ENCODE measurements at places on chromosomes 5 and 9.
A peak's percentile ranks its signal among the peaks of the same experiment; 100 is the strongest.

DNA sequence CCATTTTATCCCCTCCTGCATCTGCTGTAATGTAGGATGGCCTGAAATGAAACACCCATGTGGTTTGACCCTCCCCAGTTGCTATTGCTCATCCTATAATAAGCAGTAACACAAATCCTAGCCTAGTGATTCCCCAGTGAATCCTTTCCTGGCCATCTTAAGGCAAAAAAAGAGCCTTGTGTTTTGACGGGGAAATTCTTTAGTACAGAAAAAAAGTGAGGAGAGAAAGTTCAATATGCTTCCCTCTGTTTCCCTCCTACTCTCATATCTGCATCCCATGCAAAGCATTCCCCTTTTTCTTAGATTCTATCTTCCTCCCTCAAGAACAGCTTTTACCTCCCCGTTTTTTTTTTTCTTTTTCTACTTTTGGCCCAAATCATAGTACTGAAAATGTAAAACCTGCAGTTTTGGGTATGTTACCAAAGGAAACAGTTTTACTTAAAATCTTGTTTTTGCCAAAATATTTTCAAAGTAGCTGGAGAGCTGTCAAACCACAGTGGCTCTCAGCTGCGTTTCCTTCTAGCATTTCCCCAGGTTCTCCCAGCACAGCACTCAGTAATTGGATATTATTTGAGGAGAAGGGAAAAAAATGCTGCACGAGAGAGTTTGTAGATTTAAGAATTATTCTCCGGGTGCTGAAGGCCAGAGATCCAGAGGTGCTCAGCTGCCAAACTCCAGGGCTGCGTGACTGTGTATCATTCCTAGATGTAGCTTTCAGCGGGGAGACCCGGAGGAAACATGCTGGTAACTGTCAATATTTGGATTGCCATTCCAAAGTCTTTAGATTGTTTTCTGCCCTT, 321.4 kb downstream of the NPR3 start:
- DNase-seq = no peak

GRCh38 chr9:22829236-22829635, 382.6 kb downstream of the DMRTA1 start:
- no peak for DNase-seq

GRCh38 chr5:140108093-140109017, 5.6 kb upstream of the PURA start:
- DNase-seq = peak; percentile 51

GRCh38 chr9:113654605-113655428, 191.3 kb downstream of the RGS3 start:
- peak; percentile 22 for DNase-seq

- DNase-seq = no peak
These were observed 68.3 kb downstream of the KCNIP1 start for GRCh38 chr5:170571875-170572852.

DNA sequence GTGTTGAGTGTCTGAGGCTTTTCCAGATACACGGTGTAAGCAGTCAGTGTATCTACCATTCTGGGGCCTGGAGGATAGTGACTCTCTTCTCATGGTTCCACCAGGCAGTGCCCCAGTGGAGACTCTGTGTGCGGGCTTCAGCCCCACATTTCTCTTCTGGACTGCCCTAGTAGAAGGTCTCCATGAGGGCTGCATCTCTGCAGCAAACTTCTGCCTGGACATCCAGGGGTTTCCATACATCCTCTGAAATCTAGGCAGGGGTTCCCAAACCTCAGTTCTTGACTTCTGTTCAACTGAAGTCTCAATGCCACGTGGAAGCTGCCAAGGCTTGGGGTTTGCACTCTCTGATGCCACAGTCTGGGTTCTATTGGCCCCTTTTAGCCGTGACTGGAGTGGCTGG, 256.6 kb upstream of the ITGA1 start:
- no peak for DNase-seq

DNA sequence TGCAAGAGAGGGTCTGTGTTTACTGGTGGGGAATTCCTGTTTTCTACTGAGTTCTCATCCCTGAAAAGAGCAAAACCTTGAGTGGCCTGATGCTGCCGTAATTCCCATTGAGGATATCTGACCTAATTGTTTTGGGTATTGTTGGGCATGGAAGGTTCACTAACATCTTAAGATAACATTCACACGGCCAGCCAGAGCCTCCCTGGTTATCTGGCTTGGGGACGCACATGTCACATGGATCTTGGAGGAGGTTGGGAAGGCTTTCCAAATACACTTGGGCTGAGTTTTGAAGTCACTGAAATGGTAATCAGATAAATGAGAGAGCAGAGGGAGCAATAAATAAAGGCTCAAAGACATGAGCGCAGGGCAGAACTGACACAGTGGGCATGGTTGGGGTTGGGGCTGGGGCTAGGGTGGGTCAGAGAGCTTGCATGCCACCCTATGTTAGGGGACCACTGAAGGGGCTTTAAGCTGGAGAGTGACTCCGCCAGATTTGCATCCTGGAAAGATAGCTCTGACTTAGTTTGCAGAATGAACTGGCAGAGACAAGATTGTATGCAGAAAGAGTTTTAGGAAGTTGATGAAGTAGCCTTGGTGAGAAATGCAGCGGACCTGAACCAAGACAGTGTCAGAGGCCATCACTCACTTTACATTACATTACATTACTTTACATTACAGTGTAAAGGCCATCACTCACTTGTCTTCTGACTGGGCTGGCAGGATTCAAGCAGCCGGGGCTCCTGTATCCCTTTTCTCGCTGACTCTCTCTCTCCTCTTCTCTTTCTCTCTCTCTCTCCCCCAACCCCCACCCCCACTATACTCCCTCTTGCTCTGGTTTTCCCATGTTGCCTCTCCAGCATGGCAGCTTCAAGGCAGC, 24.2 kb downstream of the SLC1A1 start:
- DNase-seq = no peak

DNA sequence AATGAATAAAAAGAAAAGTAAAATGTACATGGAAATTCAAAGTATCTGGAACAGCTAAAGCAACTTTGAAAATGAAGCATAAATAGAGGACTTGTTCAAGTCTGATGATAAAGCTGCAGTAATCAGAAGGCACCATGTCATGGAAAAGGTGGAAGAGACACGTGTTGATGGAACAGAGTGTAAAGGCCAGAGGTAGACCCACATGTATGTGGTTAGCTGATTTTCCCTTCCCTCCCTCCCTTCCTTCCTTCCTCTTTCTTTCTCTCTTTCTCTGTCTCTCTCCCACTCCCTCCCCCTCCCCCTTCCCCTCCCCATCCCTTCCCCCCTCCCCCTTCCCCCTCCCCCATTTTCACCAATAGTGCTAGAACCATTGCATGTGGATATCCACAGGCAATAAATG, 58.7 kb upstream of the FCN1 start:
- no peak for DNase-seq

DNA sequence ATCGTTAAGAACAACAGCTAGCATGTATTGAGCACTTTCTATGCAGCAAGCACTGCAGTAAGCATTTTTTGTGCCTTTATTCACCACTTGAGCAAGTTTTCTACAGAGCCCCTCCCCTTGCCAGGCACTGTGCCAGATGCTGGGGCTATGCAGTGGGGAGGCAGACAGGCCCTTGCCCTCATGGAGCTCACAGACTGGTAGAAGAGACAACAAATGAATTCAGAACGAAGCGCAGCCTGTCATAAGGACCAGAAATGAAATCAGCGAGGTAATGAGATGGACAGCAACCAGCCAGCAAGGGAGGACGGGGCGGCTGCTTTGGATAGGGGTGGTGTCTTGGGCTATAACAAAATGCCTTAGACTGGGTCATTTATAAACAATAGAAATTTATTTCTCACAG, 68.8 kb downstream of the C9orf50 start:
- no peak for DNase-seq

DNA sequence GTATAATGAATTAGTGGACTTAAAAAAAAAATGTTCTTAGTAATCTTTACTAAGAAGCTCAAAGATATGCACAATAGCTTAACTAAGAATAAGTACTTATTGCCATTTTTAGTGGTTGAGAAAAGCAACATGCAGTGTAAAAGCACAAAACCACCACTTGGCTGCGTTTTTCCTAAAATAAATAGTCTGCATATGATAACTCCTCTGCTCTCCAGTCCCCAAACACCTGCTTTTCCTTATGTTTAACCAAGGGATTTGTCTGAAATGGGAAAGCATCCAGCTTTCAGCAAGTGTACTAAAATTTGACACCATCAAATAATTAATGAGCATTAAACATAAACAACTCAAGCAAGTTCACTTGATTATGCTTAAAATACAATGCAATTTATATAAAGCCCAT, 41.4 kb downstream of the PSIP1 start:
- no peak for DNase-seq

- DNase-seq = no peak
These were observed 13.3 kb upstream of the UBE2QL1 start for GRCh38 chr5:6435356-6435755.

DNA sequence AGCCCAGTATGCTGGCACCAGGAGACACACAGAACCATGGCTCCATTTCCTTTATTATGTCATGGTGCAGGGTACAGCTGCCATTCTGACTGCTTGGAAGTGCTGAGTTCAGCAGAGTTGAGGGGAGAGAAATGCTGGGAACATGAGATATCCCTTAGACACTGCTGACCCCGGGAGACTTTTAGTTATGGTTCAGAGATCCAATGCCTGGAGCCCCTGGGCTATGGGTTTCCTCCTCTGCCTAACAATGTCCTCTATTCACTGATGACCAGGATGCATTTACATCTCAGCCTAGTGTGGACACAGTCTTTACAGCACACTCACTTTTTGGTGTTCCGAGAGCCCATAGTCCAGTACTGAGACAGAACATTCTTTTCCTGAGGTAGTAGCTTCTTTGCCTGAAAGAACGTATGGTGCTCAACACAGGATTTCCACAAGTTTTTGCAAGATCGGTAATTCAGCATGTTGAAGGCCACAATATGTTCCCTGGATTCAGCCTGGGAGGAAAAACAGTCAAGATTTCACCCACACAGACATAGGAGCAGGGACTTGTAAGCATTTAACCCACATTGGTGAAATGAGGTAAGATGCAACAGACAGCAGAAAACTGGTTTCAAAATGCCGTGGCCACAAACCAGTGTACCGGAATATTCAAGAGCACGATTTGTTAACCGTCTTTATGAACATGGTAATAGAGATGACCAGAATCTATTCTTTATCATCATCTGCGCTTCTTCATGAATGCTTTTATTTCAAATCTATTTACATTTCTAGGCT, 71.3 kb downstream of the PTPN3 start:
- DNase-seq = no peak

- DNase-seq = no peak
These were observed 522.9 kb upstream of the DAB2 start for GRCh38 chr5:39947657-39948056.

DNA sequence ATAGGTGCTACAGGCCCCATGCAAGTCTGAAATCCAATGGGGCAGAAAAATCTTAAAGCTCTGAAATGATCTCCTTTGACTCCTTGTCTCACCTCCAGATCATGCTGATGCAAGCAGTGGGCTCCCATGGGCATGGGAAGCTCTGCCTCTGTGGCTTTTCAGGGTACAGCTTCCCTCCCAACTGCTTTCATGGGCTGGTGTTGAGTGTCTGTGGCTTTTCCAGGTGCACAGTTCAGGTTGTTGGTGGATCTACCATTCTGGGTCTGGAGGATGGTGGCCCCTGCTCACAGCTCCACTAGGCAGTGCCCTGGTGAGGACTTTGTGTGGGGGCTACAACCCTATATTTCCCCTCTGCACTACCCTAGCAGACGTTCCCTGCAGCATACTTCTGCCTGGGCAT, 103.5 kb downstream of the STARD4 start:
- DNase-seq = no peak

DNA sequence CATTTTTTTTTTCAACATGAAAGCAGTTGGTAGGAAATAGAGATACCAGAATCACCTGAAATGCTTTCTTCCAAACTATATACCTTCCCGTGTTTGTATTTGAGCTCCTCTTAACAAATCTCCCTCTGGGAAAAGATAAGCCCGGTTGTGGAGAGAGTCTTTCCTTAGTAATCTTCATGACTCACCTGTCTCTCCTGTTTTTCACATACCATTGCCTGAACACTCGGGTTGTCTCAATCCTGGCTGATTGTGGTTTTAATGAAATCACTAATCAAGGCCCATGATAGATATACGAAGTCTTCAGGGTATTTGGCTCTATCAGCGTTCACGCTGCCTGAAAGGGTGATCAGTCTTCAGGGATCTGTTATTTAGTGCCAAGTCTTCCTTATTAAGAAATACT, 136.7 kb downstream of the MAN2A1 start:
- DNase-seq = no peak

DNA sequence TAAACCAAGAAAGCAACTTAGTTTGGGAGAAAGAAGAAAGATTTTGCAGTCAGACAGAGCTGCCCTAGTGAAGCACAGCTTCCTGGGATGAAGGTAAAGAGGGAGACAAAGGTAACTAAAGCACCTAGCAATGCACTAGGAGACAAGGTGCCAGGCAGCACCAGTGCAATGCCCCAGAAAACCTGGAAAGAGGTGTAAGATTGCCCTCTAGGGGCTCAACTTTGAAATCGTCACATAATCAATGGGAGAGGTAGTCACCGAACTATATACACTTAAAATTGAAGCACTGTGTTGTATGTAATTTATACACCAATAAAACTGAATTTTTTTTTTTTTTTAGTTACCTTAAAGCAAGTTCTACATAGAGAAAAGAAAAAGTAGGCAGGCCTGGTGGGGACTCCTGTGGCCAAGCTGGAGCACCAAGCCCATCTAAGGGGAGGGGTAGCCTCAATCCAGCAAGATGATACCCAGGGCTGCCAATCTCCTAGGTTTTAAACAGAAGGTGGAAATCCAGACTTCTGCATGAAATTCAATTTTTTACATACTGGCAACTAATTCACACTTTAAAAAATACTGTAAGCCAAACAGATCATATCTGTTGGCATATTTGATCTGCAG, 48.2 kb downstream of the CDK5RAP2 start:
- DNase-seq = no peak

DNA sequence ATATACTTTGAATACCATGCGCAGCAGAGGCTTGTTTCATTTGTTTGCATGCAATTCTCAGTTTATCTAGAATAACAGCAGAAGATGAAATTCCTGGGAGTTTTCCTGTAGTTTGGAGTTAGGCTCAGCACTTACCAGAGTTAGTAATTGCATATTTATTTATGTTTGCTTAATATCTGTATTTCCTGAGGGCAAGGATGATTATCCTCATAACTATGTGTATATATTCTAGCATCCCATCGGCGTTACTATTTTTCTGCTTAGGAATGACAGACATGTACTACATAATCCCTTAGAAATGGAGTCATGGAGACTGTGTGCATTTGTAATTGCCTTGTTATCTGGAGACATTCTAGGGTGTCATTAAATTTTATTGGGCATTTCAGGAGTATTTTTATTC, 1184.8 kb downstream of the DTWD2 start:
- DNase-seq = no peak

- no peak for DNase-seq
These were observed 97.4 kb upstream of the TRIM32 start for GRCh38 chr9:116589392-116590354.

- peak; percentile 30 for DNase-seq
These were observed 311.4 kb downstream of the TLE4 start for GRCh38 chr9:79883073-79883645.

DNA sequence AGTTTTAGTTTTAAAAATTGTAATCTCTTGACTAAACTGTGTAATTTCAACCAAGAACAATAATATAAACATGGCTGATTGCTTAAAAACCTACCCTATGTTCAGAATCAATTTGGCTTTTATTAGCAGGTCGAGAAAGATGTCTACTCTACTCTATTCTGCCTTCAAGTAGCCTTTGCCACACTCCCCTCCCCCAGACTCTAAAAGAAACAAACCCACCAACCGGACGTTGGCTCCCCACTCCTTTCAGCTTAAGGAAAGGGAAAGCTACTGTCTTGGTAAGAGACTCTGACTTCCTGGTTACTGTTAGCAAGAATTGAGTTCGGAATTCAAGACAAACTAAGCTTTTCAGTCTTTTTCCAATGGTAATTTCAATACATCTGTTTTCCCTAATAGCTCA, 46.7 kb downstream of the TNFAIP8 start:
- DNase-seq = no peak

GRCh38 chr9:136566901-136567300, 21.1 kb upstream of the NOTCH1 start:
- DNase-seq = no peak

Measured in left colon (tissue), 2 donors.